ENCODE measurements at places on chromosomes 1 and 21. TPM values are rescaled to one million over a fixed set of nuclear protein-coding genes. Genes with fewer than 3 reads are reported as not detected.
A peak's percentile ranks its signal among the peaks of the same experiment; 100 is the strongest.

ELAPOR1 gene
- polyA plus RNA-seq = 0.74 TPM

DNA sequence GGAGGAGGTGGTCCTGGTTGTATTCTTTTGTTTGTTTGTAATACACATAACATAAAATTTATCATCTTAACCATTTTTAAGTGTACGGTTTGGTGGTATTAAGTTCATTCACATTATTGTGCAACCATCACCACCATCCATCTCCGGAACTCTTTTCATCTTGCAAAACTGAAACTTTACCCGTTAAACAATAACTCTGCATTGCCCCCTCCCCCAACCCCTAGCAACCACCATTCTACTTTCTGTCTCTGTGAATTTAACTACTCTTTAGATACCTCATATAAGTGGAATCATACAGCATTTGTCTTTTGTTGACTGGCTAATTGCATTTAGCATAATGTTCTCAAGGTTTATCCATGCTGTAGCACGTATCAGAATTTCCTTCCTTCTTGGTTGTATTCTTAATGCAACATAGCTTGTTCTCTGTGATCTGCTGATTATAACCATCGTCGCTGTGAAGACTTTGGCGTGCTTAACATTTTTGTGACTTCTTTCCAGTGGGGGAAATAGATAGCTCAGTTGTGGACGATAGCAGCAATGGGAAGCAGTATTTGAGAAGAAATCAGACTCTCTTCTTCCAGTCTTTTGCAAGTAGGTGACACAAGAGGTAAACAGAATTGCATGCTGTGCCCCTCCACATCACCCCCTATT is 117.5 kb upstream of the HOOK1 start:
- DNase-seq = no peak

CDCP2 gene
- polyA plus RNA-seq = not detected

DNA sequence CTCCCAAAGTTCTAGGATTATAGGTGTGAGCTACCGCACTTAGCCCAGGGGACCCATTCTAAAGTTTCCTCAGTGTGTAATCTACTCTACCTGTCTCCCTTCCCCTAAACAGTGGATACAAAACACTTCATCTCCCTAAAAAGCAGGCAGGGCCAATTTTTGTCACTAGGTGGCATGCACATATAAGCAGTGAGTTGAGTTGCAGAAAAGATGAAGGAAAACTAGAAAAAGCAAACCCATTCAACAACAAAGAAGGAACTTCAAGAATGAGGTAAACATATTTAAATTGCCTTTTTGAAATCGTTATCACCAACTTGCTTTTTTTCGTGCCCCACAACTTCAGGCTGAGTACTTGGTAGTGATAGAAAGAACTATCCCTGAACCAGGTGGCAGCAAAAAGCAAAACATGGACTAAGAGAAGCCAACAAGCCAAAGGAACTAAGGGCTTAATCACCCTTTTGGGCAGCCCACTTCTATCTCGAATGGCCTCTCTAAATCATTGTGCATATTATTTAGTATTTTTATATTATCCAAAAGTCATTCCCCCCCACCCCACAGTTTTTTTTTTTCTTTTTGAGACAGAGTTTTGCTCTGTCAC is 19.7 kb upstream of the ALDH9A1 start:
- peak; percentile 14 for DNase-seq

DNA sequence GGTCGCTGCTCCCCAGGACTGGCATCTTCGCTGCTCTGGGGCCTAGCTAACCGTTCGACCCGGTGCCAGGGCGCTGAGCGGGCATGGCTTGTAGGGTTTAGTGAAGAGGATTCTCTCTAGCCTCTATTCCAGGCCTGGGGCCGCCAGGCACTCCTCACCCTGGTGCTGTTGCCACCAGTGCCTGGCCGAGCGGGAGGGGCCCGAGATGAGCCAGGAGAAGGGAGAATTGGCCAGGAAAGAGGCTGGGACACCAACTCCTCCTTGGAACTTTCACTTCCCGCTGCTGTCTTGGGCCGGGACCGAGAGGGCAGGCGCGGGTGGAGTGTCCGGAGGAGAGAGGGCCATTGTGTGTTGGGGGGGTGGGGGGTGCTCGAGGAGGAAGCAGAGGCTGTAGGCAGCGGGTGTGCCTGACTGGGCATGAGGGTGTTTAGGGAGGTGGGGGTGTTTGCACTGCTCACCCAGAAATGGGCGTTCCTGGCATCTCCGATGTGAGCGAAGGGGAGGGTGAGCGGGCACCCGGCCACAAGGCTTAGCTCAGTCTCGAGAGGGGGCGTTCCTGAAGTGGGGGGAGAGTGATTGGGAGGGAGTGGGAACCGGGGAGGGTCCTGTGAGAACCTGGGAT is 772 bp downstream of the ADAM15 start:
- no peak for DNase-seq

DNA sequence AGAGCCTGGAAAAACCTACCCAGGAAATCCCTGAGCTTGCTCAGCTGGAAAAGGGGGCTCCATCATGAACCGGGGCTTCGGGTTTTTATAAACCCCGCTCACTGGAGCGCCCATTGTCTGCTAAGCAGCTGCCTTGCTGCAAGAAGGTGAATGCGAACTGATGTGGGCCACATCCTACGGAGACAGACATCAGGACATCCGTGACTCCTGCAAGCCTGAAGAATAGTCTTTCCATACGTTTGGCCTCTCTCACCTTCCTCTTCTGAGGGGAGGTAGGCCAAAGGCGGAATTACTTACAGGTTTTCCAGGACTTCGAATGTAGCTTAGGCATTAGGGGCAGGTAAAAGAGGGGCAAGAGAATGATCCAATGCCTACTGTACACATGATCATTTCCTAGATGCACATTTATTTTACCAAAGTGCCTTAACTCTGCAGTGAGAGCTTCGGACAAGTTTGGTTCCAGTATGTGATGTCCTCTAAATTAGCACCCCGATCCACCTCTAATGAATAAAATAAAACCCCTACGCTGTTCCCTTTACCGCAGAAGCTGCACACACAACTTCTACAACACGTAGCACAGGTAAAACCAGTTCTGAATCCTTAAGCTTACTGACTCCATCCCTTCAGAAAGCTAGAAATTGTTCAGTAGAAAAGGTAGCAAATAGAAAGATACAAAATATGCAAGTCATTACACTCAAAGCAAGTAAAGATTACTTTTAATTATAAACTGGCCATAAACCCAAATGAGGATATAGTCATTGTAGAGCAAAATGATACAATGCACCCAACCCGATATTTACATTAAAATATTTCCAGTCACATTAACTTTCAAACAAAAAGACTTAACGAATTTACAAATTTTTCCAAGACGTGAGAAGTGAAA is 866 bp upstream of the SORT1 start:
- no peak for DNase-seq

DNA sequence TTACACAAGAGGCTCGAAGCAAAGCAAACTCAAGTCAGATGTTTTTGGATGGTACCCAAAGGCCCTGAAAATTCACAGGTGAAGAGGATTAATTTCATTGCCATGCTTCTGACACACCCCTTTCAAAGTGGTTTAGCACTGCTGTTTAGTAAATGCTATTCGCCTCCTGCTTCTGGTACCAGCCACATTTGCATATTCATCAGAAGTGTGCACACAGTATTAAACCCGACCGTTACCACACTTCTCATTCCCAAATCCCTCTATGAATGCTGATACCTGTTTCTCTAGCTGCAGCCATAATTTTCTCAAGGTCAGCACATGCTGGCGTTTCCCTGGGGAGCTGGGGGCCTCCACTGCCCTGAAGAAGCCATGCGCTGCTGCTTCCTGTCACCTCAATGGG is 179.8 kb upstream of the DAB1 start:
- DNase-seq = no peak

GRCh38 chr1:168387781-168388760 is 107.4 kb downstream of the TBX19 start:
- no peak for DNase-seq

DNA sequence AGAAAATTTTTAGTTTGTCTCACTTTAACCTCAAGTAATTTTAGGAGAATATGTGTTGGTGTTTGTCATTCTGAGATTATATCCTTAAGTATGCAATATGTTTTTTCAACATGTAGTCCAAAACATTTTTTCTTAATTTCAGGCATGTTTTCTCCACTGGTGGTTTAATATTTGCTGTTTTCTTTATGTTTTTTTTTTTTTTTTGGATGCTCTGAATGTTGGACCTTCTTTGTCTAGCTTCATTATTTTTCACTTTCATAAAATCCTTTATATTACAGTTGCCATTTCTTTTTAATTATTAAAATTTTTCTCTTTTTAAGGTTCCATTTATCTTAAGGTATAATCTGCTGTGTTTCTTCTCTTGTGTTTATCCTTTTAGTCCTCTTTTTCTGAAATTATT is 342.2 kb upstream of the DUSP10 start:
- no peak for DNase-seq

DNA sequence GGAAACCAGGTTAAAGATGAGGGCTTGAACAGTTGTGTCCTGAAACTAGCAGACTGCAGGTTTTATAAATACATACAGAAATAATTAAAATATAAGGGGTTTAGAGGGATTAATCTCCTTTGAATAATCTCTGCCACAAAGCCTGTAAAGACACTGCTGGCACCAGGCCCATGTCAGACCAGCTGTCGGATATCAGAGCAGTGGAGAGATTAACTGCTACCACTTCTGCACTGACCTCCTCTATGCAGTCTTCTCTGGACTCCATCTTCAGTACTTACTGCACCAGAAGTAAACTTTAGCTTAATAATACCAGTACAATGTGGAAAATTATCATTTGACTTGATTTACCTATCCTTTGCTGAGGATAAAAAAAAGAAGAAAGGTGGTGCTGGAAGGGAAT is 128.6 kb downstream of the LHX4 start:
- DNase-seq = no peak

GRCh38 chr1:115670476-115671175 is 28.9 kb downstream of the VANGL1 start:
- DNase-seq = peak; percentile 32

DNA sequence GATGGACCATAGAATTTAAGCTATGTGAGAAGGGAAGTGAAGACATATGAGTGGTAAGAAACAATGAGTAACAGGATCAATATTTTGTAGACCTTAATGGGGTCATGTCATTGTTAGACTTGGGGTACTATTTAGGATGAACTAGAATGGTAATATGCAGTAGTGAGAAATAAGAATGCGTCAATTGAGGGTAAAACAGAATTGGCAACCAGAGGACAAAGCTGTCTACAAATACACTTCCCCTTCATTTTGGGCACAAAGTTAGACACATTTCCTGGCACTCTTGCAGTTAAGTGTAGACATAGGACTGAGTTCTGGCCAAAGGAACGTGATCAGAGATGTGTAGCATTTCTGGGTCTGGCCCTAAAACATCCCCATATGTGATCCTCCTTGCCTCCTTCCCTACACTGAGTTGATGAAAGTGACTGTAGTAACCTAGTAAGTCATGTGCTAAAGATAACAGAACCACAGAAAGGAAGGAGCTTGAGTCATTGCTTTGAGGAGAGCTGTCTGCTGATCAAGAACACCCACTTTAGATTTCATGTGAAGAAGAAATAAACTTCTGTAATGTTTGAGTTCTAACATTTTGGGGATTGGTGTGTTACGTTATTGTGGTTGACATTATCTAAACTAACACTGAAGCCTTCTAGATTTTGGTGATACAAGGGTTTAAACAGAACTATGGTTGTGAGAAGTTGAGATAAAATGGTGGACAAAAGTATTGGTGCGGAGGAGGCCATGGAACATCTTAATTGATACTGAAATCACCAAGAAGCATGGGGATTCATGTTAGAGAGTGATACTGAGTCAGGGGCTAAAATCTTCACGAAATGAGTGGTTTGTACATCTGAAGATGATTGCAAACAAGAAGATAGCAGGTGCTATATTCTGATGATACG is 41.7 kb downstream of the CD55 start:
- DNase-seq = no peak

SPATA17 gene
- polyA plus RNA-seq = 13.8 TPM

DNA sequence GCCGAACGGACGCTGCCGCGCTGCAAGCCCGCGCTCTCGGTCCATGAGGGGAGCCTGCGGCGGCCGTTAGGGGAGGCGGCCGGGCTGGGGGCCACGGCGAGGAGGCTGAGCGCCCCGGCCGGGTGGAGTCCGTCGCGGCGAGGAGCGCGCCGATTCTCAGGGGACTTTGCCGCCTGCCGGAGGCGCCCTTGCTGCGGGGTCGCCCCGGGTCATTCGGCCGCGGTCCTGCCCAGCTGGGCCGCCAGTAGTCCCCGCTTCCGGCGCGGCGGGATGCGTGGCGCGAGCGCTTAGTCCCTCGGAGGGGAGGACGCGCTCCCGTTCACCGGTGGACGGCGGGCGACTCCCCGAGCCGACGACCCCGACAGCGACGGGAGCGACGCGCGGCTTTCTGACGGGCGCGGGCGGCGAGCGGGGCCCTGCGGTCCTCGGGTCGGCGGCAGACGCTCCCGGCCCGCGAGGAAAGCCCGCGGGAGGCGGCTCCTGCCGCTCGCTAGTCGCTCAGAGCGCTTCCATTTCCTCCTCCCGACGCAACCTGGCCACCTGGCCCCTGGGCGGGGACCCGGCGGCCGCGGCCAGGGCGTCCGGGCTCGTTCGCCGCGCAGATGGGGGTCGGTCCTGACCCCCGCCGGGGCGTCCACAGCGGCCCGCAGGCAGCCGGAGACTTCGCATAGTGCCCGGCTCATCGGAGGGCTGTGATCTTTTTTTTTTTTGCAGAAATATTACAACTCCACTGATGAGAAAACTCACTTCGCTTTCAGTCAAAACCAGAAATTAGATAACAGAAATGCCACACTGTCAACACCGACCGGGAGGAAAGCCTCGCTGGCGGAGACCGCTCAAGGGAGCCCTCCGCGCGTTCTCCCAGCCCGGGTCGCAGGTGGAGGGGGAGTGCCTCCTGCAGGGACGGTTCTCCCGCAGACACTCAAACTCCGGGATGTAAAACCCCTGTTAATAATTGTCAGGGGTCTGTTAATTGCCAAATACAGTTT is 641 bp upstream of the ZBTB21 start:
- no peak for DNase-seq

GRCh38 chr1:38576241-38576640 is 283.3 kb downstream of the RRAGC start:
- no peak for DNase-seq

HEYL gene
- 20.3 TPM for polyA plus RNA-seq

DNA sequence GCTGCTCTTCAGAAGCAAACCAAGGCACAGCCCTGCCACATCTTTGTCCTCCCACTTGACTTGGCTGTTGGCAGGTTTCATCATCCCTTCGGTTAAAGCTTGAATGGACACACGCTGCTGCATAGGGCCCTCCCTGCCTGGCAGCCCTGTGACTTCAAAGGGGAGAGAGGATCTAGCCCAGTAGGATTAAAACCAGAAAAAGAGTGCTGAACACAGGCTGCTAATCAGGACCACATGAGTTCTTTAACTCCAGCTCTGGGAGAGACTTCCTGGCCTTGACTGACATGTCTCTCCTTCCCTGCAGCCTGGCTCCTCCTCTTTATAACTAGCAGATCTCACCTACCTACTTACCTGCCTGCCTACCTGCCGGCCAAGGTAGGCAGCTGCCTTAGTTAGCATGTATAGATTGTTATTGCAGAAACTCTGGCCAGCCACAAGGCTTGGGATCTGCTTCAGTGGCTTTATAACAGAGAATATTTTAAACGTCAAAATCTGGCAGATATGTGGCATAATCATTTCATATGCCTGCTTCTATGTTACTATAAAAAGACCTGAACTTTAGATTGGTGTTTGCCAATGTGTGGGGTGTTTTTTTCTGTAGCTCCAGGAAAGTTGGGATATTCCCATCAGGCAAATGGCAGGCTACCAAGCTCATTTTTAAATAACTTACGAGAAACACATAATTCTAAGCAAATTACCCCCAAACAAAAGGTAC is 49.4 kb downstream of the ERG start:
- DNase-seq = no peak

All from left renal pelvis (tissue), 4 donors.